ENCODE measurements at places on chromosomes 16 and 17.

DNA sequence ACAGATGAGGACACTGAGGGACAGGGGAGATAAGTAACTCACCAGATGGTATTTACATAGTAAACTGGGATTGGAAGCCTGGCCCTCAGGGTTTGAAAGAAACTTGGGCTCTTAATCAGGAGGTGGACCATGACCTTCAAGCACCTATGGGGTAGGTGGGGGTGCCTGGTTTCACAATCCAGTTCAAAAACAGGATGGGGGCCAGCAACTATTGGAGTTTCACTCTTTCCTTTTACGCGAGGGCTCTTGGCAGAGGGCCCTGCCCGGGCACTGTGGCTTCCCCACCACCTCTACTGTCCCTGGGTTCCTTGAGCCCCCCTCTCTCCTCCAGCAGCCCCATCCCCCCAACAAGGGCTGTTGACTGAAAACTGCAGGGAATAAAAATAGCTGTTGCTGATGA, 11.3 kb upstream of the PRR29 start:
- no peak for DNase-seq
- peak overlapping the region; percentile 66 for H3K4me3 ChIP-seq
- no peaks in the 10 kb centered on the region for H3K27me3 ChIP-seq
- H3K27ac ChIP-seq: peak overlapping the region; percentile 100

DNA sequence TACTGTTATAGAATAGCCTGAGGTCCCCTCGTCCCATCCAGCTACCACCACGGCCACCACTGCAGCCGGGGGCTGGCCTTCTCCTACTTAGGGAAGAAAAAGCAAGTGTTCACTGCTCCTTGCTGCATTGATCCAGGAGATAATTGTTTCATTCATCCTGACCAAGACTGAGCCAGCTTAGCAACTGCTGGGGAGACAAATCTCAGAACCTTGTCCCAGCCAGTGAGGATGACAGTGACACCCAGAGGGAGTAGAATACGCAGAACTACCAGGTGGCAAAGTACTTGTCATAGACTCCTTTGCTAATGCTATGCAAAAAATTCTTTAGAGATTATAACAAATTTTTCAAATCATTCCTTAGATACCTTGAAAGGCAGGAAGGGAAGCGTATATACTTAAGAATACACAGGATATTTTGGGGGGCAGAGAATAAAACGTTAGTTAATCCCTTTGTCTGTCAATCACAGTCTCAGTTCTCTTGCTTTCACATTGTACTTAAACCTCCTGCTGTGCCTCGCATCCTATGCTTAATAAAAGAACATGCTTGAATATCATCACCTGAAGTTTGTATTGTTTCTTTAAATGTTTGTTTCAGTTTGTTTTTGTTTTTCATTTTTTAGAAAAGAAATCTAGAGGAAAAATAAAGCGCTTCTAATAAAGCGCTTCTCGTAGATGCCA, 388.3 kb downstream of the MAF start:
- H3K4me3 ChIP-seq: no peak overlapping the region
- H3K27ac ChIP-seq: no peak overlapping the region
- H3K4me1 ChIP-seq: no peaks in the 10 kb centered on the region
- H3K27me3 ChIP-seq: no peaks in the 10 kb centered on the region

DNA sequence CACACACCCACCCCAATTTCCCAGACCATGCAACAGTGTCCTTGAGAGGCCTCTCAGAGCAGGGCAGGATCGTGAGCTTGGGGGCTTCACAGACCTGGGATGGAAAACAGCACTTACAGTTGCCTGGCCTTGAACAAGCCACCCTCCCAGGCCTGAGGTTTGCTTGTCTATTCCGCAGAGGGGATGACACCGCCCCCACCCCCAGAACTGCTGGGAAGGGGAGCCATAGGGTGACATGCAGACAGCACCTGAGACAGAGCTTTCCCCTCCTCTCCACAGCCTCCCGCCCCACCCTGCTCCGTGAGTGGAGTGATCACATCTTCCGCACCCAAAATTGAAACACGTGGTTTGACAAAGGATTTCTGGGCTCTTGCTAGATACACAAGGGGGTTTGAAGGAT, 131.5 kb upstream of the TNRC6C start:
- H3K4me3 ChIP-seq: no peak overlapping the region
- H3K27ac ChIP-seq: no peak overlapping the region
- H3K27me3 ChIP-seq: no peaks in the 10 kb centered on the region
- no peaks in the 10 kb centered on the region for H3K36me3 ChIP-seq

DNA sequence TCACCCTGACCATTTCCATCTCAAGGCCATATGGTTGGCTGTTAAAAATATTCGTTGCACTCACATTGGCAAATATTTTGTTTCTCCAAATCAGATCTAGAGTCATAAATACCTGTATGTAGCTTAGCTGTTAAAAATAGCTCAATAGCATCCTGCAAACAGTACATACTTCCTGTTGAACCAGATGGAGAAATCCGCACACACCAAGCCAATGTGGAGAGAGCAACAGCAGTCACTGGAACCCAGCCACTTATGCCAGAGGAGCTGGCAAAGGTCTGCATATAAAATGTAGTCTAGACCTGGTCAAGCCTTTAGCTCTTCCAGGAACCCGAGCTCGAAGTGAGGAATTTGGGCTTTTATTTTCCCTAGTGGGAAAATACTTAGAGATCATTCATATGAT, 146.4 kb upstream of the KCNJ16 start:
- no peak overlapping the region for H3K4me3 ChIP-seq
- no peaks in the 10 kb centered on the region for H3K27me3 ChIP-seq
- H3K36me3 ChIP-seq: no peaks in the 10 kb centered on the region
- no peak overlapping the region for H3K27ac ChIP-seq
- H3K4me1 ChIP-seq: no peaks in the 10 kb centered on the region

GRCh38 chr17:13619462-13619861, 17.7 kb upstream of the HS3ST3A1 start:
- H3K4me1 ChIP-seq: no peaks in the 10 kb centered on the region
- H3K27ac ChIP-seq: no peak overlapping the region
- DNase-seq: no peak
- no peaks in the 10 kb centered on the region for H3K36me3 ChIP-seq

GRCh38 chr16:17617021-17617552, 146.3 kb upstream of the XYLT1 start:
- no peak overlapping the region for H3K4me3 ChIP-seq
- H3K27me3 ChIP-seq: no peaks in the 10 kb centered on the region
- H3K36me3 ChIP-seq: no peaks in the 10 kb centered on the region
- no peak overlapping the region for H3K27ac ChIP-seq
- no peak for DNase-seq

DNA sequence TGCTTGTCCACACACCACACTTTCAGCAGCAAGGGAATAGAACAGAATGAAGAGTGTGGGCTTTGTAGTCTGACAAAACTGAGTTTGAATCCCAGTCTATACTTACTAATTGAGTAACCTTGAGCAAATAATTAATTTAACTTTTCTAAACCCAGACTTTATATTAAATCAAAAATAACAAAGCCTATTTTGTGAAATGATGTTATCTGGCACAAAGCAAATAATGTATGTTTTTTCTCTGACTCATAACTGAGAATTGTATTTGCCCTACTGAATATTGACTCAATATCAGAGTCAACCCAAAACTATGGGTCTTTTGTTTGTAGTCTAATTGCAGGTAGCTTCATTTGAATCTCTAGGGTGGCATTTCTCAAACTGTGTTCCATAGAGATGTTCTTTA, 77.9 kb upstream of the TANC2 start:
- no peaks in the 10 kb centered on the region for H3K36me3 ChIP-seq
- H3K27me3 ChIP-seq: no peaks in the 10 kb centered on the region
- DNase-seq: no peak

DNA sequence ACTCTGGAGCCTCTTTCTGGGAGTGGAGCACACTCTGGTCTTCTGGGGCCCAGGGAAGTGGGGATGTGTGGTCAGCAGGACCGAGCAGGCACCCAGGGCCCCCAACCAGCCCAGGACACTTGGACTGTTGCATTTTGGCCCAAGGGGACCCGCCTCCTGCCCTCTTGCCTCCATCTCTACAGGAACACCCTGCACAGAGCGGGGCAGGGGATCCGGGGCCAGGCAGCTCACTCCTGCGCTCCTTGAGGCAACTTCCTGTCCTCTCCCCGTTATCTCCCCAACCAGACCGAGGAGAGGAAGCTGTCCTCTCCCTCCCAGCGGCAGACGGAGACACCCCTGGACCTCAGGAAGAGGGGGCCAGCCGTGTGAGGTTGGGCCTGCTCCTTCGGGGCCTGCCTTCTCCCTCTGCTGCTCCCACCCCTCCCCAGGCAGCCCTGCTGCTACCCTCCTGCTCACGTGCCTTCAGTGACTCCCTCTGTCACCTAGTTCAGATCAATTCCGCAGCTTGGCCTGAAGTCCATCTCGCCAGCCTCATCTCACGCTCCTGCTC, 10.0 kb upstream of the ATP2A3 start:
- no peak overlapping the region for H3K4me3 ChIP-seq
- peaks cover 7% of the 10 kb centered on the region for H3K4me1 ChIP-seq
- no peaks in the 10 kb centered on the region for H3K36me3 ChIP-seq
- H3K27me3 ChIP-seq: no peaks in the 10 kb centered on the region
- DNase-seq: no peak
- H3K27ac ChIP-seq: no peak overlapping the region

DNA sequence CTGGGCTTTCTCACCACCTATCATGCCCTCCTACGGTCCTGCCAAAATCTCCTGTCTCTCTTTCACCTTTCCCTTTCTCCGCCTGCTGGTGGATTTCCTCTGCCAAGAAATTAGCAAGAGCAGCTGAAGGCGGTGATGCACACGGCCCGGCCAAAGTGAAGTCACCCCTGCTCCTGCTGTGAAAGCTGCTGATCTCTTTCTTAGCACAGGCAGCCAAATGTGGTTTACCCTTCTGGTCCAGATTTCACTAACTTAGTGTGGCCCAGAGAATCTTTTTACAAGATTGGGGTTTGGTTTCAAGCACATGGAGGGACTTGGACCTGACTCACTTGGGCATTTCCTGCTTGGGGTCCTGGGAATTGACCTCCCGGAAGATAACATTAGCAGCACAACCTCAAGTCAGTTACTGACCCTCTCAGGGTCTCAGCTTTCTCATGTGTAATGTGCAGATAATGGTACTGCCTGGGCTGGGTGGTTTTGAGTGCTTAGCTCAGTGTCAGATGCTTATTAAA, 155.7 kb downstream of the SOCS1 start:
- DNase-seq: peak; percentile 62
- H3K36me3 ChIP-seq: no peaks in the 10 kb centered on the region
- H3K27ac ChIP-seq: peak overlapping the region; percentile 39
- H3K27me3 ChIP-seq: no peaks in the 10 kb centered on the region
- no peak overlapping the region for H3K4me3 ChIP-seq
- peaks cover 17% of the 10 kb centered on the region for H3K4me1 ChIP-seq

GRCh38 chr17:28719021-28719433, 758 bp upstream of the RPL23A start:
- peaks cover 11% of the 10 kb centered on the region for H3K27me3 ChIP-seq
- H3K4me3 ChIP-seq: peak overlapping the region; percentile 93
- DNase-seq: no peak
- peak overlapping the region; percentile 86 for H3K27ac ChIP-seq

Measured in gastrocnemius medialis (tissue), 4 donors.